ENCODE measurements at places on chromosomes 1 and 21.

DNA sequence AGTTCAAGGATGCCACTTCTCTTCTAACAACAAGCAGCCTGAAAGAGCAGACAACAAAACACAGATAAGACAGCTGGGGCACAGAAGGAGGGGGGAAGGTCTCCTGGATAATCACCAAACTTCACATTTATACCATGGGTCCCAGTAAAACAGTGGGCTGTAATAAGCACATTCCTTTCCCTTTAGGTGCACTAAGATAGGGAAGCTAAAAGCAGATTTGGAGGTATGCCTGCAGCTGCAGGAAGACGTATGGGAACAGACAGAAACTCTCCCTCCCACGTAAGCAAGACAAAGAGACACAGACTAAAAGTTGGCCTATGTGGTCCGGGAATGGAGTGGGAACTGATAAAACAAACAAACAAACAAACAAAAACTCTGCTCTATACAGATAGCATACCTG, 612.1 kb downstream of the MRPL39 start:
- DNase-seq: no peak

- no peak for DNase-seq
Measured at GRCh38 chr1:201883786-201884185, 4.9 kb upstream of the SHISA4 start.

- no peak for DNase-seq
Measured at GRCh38 chr1:210850556-210850955, 283.4 kb downstream of the KCNH1 start.

DNA sequence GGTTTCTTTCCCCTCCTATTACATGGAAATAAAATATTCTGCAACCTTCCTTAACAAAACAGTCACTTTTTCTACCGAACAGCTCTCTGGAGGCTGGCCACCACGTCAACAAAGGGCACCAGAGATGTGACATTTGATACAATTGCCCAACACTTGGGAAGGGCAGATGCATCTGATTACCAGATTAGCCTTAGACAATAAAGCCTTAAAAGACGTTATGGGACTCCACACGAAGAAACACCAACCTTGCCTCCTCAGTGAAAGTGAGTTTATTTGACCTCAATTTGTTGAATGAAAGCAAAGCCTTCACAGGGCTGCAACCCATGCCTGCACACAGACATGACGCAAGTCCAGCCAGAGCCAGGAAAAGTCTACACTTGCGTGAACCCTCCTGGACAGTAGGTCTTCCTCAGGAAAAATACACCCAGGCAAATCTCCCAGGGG, 136.1 kb downstream of the TGFBR3 start:
- no peak for DNase-seq

- no peak for DNase-seq
Measured at GRCh38 chr1:111593403-111594305, 25.9 kb upstream of the RAP1A start.

DNA sequence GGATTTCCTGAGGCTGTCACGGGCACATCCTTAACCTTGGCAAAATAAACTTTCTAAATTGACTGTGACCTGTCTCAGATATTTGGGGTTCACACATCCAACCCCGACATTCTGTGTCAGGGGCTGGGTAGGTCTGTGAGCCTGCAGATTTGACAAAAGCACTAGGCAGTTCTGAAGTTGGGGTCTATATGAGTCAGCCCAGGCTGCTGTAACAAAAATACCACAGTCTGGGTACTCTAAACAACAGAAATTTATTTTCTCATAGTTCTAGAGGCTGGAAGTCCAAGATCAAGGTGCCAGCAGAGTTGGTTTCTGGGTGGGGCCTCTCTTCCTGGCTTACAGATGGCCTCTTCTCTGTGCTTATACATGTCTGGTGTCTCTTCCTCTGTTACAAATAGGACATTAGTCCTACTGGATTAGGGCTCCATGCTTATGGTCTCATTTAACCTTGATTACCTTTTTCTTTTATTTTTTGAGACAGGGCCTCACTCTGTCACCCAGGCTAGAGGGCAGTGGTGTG, 3.0 kb upstream of the CPLANE2 start:
- no peak for DNase-seq

Measured in right renal pelvis (tissue), 4 donors.